ENCODE measurements at places on chromosomes 2 and 18.

- no peak for DNase-seq
These were observed 46.6 kb upstream of the HNRNPA3 start for GRCh38 chr2:177165721-177166711.

DNA sequence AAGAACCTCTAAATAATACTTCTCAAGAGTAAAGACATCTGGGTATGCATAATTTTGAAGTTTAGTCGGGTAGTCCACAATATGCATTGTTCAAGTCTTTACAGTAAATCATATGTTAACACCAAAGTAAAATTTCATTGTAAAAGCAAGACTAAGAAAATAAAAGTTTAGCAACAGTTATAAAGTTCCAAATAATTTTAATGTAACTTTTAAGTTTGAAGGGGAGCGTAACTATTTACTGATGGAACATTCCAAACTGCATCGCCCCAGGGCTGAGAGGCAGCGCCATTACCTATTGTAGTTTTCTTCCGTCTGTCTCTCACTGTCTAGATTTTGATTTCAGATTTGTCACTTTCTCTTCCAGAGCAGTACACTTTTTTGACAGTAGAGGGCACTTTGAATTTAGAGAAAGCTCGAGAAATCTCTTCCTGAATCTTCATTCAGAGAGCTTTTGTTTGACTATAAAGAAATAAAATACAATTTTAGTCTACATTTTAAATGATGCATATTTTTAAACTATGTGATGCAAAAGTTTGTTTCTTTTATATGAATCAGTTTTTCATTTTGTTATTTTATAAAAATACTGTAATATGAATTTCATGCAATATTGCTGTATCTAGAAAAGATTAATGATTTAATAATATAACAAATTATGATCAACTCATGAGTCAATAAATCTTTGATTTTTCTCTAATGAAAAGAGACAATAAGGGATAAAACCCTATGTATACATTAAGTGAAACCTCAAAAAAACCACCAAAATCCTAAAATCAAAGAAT, 389.8 kb downstream of the FIGN start:
- no peak for DNase-seq

DNA sequence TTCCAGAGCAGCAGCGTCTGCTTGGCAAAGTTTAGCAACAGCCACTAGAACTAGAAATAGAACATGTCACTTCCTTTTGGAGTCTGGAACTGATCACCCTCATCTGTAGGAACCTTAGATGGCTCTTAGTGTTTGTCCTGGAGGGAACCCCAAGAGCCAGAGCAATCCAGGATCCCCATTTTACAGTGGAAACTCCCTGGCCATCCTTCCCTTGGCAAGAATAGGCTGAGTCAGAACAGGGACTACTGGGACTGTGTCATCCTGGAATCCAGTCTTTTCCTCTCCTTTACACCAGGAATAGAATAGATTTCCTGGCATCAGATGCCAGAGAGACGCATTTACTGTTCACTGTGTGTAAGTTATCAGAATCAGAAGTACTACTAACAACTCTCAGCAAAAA, 33.2 kb upstream of the GRHL1 start:
- DNase-seq = no peak

DNA sequence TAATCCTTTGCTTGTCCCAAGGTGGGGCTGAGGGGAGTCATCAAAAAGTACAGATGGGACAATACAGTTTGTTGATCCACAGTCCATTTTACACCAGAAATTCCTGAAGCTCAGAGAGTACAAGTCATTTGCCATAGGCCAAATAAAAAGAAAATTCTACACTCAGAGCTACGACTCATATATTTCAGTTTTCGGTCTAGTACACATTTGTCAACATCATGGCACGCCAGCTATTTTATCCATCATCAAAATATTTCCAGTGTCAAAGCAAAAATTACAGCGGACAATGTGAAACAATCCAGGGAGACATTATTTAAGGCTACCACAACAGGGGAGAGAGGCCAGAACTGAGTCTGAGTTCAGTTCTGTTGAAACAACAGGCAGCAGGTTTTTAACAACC, 587.5 kb upstream of the DSEL start:
- no peak for DNase-seq

GRCh38 chr2:232183279-232183678, 195.3 kb upstream of the ALPP start:
- DNase-seq = no peak
